ENCODE measurements at places on chromosomes 6 and 20. TPM values are rescaled to one million over a fixed set of nuclear protein-coding genes. Genes with fewer than 3 reads are reported as not detected.

STMND1 gene
- not detected for polyA plus RNA-seq

DPPA5 gene
- polyA plus RNA-seq = not detected

SULF2 gene
- 40.6 TPM for polyA plus RNA-seq

IMPG1 gene
- polyA plus RNA-seq = not detected

DNMT3B gene
- 1.8 TPM for polyA plus RNA-seq

RBPJL gene
- polyA plus RNA-seq = 0.06 TPM

SLC17A1 gene
- not detected for polyA plus RNA-seq

HLA-DOA gene
- 0.65 TPM for polyA plus RNA-seq

FOXP4 gene
- polyA plus RNA-seq = 8.9 TPM

C20orf204 gene
- polyA plus RNA-seq = 0.88 TPM

C6orf58 gene
- not detected for polyA plus RNA-seq

KIF25 gene
- polyA plus RNA-seq = 0.95 TPM

PHACTR3 gene
- polyA plus RNA-seq = 7.1 TPM

PRR18 gene
- polyA plus RNA-seq = 0.03 TPM

LZTS3 gene
- 7.9 TPM for polyA plus RNA-seq

Data from heart right ventricle (tissue), 16 donors.